ENCODE measurements at places on chromosomes 1 and 21.

GRCh38 chr1:102531036-102531435 lies 534.3 kb upstream of the OLFM3 start:
- no peak for DNase-seq

- DNase-seq = no peak
These were observed 2.4 kb downstream of the PLPPR4 start for GRCh38 chr1:99266726-99267125.

DNA sequence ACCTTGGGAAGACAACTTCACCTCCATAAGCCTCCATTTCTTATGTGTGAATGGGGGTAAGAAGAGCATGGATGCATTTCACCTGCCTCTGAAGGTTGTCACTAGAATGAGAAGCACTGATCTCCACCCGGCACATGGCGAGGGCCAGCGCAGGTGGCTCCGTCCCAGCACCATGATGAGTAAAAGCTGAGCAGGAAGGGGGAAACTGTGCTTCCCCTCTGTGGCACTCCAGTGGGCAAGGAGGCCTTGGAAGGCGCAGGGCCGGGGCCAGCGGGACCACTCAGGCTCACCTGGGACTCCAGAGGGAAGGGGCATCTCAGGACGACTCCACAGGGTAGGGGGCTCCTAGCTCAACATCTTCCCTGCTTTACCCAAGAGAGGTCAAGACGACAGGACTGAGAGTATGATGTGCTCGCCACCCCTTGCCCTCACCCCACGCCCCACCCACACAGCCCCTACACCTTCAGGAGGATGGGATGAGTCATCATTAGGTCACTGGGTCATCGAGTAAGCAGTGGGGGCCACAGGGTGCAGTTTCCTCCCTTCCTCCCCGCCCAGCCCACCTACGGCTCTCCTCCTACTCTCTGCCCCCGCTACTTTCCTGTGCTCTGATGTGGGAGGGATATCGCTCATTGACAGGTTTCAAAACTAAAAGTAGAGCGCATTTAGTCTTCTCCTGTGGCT lies 112.1 kb downstream of the HIVEP3 start:
- DNase-seq = no peak

DNA sequence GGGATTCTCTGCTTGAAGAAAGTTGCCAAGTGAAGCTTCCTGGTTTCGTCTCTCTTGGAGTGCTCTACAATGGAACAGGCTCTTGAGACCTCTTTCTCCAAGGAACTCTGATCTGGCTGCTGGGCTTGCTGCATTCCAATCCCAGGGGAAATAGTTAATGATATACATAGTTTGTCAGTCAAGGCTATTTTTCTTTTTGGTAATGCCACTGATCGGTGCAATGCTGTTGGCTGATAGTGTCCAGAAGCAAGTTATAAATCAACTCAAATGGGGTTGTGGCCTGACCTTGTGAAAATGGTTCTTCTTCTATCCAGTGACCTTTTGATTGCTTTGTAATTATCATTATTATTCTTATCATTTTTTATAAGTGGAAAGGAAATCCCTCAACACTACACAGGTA lies 48.4 kb upstream of the TNFSF18 start:
- no peak for DNase-seq

GRCh38 chr1:43350976-43351375 lies 7.8 kb upstream of the CDC20 start:
- no peak for DNase-seq

DNA sequence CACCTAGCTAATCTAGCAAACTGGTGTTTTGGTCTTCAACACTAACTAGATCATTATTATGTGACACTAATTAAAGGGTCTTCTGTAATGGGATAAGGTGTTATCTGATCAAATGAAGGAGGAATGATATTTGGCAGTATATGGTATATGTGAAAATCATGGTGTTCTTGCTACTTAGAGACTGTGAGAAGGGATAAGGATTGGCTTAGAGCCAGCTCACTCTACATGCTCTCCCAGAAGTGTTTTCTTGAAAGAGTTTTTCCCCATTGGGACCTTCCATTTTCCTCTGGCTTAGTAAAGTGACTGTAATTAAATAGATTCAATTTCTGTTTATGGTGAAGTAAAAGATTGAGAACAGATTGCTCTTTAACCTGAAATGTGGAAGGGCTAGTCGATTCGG lies 71.2 kb upstream of the RGL1 start:
- no peak for DNase-seq

- no peak for DNase-seq
These were observed 18.9 kb downstream of the SLC6A9 start for GRCh38 chr1:44012404-44012803.

DNA sequence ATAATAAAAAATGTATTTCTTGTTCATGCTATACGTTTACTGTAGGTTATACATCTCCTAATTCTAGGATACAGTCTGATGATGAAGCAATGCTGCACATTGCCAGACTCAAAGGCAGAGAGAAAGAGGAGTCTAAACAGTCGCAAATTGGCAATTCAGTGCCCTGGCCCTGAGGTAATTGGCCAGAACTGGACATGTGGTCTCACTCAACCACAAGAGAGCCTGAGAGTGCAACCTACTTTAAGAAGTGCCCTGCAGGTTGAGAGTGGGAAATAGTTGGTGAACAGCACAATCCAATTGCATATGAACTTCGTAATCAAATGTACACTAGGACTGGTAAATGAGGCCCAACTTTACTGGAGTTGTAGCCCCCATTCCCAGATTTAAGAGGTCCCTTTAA lies 5.0 kb upstream of the SLC35A3 start:
- DNase-seq = no peak

GRCh38 chr1:101147381-101147780 lies 89.4 kb upstream of the S1PR1 start:
- no peak for DNase-seq

DNA sequence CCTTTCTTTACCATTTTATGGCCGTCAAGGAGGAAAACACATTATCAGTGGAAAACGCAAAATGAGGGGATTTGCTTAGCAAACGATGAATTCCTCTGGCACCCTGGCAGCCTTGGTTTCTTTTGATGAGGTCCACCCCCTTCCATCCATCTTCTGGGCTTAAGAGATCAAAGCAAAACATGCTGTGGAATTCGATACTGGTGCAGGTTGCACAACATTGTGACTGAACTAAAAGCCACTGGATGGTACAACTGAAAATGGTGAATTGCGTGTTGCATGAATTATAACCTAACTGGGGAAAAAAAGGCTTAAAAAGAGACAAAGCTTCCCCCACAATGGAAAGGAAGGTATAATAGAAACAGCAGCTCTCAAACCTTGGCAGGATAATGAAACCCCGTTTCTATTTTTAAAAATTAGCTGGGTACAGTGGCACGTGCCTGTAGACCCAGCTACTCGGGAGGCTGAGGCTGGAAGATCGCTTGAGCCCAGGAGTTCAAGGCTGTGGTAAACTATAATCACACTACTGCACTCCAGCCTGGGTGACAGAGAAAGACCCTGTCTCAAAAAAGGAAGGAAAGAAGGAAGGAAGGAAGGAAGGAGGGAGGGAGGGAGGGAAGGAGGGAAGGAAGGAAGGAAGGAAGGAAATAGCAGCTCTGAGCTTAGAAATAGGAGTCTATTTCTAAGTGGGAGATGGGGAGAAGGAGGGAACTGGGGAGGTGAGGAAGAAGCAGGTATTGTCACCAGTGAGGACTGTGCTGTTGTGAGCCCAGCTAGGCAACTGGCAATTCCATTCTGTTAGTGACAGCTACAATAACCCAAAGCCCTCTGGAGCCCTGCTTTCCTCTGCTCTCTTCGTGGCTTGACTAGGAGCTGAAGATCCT lies 29.0 kb upstream of the LGALS8 start:
- no peak for DNase-seq

- DNase-seq = no peak
These were observed 99.8 kb downstream of the PTPN14 start for GRCh38 chr1:214451596-214451995.

DNA sequence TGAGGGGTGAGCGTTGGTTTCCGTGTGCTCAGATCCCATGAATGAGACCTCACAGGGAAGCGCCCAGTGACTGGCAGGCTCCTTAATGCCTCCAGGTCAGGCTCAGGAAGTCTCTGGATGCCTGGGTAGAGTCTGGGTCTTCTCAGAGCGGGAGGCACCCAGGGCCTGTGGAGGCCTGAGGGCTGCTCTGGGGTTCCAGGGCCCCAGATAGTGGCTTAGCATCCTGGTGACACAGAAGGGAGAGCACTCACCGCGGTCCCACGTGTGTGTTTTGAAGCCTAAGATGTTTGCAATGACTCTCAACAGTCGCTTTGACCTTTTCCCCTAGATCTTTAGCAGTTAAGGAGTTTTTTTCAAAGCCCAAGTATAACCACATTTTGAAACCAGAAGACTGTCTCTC lies 25.0 kb downstream of the PRMT2 start:
- no peak for DNase-seq

- DNase-seq = no peak
These were observed 227.2 kb downstream of the SLC45A1 start for GRCh38 chr1:8545078-8545477.

- no peak for DNase-seq
These were observed 11.9 kb downstream of the KIF21B start for GRCh38 chr1:201011616-201012015.

DNA sequence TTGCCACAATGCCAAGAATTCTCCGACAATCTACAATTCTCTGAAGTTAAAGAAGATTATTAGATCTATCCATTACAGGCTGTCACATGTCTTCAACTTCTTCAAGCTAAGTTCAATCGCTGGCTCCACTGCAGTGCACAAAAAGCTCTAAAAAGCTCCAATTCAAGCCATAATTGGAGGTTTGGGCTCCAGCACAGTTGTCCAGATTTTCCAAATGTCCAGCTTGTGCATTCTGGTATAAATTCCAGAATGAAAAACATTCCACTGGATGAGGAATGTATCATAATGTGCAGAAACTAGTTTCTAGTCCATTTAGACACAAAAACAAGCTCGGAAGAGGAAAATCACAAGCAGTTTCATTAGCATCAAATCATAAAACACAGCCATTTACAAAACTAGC lies 138.6 kb downstream of the NRIP1 start:
- no peak for DNase-seq

Data from anterior cingulate cortex (tissue), 58 donors.